ENCODE measurements at places on chromosomes 6 and 20. TPM values are rescaled to one million over a fixed set of nuclear protein-coding genes. Genes with fewer than 3 reads are reported as not detected.

HEY2 gene
- 2.3 TPM for total RNA-seq

NDUFAF4 gene
- 10.6 TPM for total RNA-seq

OR12D3 gene
- total RNA-seq, result not detected

GRCh38 chr6:101203664-101204063 lies 189.8 kb upstream of the GRIK2 start:
- DNase-seq, result no peak

GRCh38 chr6:143286251-143286795 lies 164.2 kb downstream of the ADAT2 start:
- DNase-seq, result no peak

GRCh38 chr6:24504287-24504648 lies 9.5 kb downstream of the ALDH5A1 start:
- no peak for DNase-seq

DNA sequence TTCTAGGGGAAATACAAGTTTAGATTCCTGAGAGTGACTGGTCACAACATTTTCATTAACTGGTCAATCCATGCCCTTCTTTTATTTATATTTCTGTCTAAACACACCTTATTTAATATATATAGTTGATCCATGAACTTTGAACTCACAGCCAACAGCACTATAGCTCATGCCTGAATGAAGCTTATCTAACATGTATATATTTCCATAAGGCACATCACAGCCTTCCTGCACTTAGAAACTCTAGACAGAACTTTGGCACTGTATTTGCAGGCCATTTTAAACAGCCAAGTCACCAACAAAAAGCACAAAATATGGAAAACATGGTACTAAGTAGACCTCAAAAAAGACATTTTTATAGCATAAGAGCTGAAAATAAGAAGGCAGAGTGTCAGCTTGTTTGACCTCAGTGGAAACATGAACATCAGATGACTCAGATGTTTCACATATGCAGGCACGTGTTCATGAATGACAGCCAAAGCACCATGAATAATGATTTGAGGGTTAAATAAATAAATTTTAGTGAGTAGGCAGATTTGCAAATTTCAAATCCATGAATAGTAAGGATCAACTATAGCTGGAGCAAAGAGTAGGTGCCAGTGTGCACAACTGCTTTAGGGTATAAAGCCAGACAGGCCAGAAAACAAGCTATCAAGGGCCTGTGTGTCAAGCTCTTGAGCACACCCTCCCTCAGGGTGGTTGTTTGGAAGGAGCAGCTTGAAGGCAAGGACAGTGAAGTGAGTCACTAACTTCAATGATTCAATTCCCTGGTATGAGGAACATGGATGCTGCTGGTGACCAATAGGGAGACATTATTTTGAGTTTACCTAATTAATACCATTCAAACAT lies 88.9 kb upstream of the NT5E start:
- DNase-seq, result peak; percentile 50

DNA sequence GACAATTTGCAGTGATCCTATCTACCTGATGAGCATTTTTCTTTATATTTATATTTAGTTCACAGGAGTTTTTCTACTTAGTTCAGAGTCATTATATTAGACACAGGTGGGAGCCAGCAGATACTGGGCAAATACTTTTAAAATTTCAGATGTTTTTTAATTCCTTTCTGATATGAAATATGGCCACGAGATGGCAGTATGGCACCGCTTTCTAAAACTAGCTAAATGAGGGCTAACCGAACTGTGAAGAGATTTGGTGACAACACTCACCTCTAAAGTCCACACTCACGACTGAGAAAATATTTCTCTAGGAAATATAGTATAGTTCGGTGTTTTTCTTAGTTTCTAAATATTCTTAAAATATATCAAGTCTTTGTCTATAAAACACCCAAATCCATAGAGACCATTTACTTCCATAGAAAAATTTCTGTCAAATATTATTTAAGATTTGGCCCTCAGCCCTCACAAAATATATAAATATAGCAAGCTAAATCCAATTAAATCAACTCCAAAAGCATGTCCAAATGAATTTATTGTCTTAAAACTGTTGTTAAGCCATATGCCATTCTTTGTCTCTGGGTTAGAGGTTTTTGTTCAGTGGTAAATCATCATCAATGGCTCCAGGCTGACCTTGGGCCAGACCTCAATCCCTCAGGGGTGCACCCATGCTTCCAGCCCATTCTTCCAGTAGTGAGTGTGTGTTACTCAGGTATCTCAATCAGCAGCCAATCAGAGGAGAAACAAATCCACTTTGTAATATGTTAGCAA lies 63.6 kb downstream of the HUS1B start:
- peak; percentile 15 for DNase-seq

DNA sequence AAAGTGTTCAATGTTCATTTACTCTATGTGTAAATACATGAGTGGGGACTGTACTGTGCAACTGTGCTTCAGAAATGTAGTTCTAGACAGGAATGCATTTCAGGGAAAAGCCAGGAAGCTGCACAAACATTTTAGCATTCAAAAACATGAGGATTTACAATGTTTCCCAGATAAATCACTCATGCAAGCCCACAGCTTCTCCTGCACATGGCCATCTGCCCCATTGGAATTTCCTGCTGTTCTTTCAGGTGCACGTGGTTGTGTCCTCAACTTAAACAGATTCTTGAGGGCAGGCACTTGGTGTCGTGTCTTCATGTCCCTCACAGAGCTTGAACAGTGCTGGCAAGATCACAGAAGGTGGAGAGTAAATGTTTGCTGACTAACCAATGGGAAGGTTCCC lies 101.5 kb downstream of the UNC5CL start:
- DNase-seq, result no peak

Data from skin of body (tissue), 3 donors.